Gastroesophageal sphincter (tissue), 4 donors: ENCODE measurements at places on chromosomes 1 and 21.
A peak's percentile ranks its signal among the peaks of the same experiment; 100 is the strongest.

DNA sequence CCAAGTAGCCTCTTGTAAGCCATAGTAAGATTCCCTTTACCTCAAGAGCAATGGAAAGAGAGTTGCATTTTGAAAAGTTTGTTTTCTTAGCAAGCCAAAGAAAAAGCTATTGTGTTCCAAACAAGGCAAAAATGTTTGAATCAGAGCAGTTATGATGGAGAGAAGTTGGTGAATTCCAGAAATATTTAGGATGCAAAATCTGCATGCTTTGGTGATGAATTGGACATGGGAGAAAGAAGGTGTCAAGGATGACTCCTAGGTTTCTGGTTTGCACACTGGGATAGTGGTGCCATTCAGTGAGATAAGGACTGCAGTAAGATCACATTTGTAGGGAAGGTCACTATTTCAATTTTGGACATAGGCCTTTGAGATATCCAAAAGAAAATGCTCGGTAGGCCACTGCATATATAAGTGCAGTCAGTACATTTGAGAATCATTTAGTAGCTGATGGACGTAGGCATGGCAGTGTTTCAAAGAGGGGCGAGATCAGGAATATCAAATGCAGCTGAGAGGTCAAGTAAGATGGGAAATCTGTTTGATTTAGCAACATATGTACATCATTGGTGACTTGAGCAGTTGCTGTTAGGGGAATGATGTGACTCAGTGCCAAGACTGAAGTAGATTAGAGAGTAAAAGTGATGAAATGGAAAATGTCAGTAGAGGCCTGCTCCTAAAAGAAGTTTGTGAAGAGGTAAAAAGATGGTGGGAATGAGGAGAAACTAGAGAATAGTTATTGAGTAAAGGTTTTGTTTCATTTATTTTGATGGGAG lies 33.9 kb upstream of the GPR25 start:
- no peak for ATAC-seq

DNA sequence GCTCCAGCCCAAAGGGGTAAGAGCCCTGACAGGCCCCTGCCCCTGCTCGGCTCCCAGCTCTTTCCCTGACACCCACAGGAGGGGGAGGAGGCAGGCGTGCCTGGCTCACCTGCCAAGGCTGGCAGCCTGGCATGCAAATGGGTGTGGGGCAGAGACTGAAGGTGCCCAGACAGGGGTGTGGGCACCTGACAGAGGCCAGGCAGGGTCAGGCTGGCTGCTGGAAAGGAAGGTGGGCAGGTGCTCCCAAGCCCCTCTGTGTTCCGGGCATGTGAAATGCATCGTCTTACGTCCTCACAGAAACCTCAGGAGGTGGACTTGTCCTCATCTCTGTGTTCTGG lies 19.4 kb upstream of the CASZ1 start:
- ATAC-seq: no peak

GRCh38 chr21:40385883-40386282 lies 461.1 kb downstream of the DSCAM start:
- ATAC-seq: no peak

DNA sequence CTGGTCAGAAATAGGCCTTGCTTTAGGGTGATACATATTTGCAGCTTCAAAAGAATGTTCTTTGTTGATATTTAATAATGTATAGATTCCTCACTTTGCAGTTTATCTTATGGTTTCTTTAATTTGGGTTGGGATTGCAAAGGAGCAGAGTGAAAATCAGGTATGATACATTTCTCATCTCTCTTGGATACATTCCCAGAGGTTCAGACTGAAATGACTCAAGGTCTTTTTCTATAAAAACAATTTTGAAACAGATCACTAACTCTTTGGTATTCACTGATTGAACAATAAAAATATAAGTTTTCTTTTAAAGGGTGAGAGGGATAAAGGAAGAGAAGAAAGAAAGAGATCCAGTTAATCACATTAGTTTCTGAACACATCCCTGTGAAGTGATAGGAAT lies 606.5 kb upstream of the CAMK1G start:
- ATAC-seq: no peak

DNA sequence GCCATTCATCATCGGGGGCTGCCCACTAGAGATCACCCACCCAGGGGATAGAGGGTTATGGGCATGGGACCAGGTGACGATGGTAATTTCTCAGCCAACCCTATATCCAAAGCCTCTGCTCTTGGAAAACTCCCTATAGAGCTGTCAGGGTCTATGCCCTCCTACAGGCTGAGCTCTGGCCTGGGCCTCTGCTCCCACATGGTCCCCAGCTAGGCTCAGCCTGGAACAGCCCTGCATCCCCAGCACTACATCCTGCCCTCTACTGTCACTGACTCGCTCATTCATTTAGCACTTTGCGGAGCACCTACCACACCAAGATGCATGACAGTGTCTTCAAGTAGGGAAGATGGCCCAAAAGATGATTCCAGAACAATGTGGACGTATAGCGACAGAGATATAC lies 45.0 kb upstream of the EPS8L3 start:
- no peak for ATAC-seq

DNA sequence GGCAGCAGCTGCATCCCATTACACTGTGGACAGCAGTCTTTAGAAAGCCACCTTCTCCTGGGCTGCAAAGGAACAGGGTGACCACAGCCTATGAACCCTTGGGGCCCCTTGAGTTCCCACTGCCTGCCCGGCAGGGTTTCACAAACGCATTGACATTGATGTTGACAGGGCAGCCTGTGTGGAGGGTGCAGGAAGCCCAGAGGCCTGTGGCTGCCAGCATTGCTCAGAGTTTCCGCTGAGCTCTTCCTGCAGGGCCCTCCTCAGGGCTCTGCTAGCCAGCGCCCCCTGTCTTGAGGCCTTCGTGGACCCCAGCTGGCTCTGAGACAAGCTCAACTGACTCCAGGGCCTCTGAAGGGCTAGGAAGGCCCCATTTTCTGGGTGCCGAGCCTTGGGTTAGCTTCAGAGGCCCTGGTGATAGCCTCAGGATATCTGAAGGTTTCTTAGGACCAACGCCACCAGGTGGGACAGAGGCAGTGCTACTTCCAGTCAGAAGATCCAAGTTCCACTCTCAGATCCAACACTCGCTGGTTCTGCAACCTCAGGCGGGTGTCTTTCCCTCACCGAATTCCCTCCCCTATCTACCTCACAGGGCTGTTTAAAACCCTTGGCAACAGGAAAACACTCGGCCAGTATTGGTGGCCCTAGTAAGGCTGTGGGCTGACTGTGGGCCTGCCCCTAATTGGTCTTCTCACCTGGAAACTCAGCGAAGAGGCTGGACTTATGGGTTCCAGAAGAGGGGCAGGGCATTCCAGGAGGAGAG lies 27.2 kb upstream of the EPS8L3 start:
- peak; percentile 42 for ATAC-seq

GRCh38 chr1:57820356-57821095 lies 396.7 kb upstream of the DAB1 start:
- no peak for ATAC-seq
